WTC11 (cell line): ENCODE measurements at places on chromosomes 1 and 21. TPM values are rescaled to one million over a fixed set of nuclear protein-coding genes. Genes with fewer than 3 reads are reported as not detected.
A peak's percentile ranks its signal among the peaks of the same experiment; 100 is the strongest.

OR2G6 gene
- total RNA-seq: not detected in 3 replicates

GRCh38 chr1:62906428-62906886 is 122.5 kb downstream of the ATG4C start:
- DNase-seq: peak; percentile 29

DNA sequence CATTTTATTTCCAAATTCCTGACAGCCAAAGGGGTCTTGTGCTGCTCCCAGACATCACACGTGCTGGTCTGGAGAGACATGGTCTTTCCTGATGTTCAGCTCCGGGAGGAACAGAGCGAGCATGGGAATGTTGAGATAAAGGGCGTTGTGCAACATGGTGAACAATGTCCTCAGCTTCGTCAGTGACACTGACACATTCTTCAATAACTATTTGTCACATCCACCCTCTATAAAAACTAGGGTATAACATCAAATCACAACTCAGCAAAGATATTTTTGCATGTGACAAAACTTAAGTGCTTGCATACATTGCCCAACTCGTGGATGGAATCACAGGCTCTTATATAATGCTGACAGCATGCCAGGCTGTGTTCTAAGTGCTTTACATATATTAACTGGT is 42.4 kb upstream of the GRHL3 start:
- no peak for DNase-seq

GRCh38 chr1:241816008-241816407 is 32.0 kb upstream of the EXO1 start:
- DNase-seq: no peak

DNA sequence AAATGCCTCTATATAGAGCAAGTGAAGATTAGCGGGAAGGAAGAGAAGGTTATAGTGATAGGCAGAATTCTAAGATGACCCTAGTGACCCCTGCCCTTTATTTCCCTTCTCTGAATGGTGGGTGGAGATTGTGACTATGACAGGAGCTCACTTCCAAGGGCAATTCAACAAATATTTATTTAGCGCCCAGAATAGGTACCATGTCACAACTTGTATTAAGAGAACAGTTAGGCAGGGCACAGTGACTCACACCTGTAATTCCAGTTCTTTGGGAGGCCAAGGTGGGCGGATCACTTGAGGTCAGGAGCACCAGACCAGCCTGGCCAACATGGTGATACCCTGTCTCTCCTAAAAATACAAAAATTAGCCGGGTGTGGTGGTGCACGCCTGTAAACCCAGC is 236.0 kb upstream of the POGK start:
- DNase-seq: no peak

GRCh38 chr1:150876119-150876454 is 312 bp downstream of the ARNT start:
- DNase-seq: no peak

DNA sequence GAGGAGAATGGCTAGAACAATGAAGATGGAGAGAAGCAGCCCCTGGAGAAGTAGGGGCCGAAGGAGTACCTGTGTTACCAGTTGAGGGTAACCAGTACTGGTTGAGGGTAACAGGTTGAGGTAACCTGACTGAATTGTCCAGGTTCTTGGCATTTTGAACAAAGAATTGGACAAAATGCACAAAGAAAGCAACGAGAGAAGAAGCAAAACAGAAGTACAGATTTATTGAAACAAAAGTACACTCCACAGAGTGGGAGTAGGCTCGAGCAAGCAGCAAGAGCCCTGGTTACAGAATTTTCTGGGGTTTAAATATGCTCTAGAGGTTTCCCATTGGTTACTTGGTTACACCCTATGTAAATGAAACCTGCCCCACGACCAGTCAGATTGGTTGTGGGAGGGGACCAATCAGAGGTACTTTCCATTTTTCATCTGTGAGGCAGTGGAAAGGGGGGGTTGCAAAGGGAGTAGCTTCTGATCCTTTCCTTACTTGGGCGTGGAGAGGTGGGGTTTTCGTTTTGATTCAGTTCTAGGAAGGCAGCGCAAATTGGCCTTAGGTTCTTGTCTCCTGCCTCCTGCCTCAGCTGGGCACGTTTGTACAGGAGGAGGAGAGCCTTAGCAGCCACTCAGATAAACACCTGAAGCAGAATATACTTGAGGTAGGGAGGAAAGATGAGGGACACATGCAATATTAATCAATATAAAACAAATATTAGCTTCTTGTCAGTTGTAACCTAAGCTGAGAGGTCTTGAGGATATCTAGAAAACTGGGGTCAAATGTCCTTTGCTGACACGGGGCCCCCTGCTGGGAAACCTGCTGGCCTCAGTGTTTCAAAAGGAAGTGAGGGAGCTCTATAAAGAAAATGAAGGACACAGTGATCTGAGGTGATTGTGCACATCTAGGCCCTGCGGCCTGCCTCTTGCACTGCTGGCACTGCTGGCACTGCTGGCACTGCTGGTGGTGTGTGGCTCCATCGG is 14.3 kb upstream of the LSM10 start:
- DNase-seq: no peak

DNA sequence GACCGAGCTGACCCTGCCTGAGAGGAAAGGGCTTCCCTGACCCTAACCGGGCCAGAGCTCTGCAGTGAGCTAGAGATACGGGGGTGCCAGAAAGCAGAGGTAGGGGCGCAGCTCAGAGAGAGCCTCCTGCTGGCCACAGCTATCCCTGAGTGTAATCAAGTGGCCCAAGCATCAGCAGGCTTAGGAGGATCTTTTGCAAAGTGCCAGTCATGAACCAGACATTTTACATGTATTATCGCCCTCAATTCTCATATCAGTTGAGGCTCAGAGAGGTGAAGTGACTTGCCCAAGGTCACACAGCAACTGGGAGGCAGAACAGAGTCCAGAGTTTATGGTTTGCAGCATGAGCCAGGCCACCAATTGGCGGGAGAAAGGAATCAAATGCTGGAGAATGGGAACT is 7.0 kb upstream of the ID3 start:
- peak; percentile 59 for DNase-seq

THEM5 gene
- not detected in 3 replicates for total RNA-seq

DNA sequence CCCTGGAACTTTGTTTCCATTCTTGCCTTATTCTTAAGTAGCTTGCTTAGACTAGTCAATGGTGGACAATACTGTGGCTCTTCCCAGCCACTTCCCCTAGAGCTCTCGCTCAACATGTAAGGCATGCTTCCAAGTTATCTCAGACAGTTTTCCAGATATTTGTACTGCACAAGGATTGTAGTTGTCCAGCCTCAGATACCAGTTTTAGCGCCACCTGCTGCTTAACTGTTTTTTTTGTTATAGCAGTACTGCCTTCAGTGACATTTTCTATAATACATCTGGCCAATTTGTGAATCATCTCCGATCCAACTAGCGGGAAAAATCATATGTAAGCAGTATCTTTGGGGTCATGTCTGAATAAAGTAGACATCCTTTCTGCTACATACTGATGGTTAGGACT is 346.7 kb upstream of the ADGRL4 start:
- DNase-seq: no peak

KIF14 gene
- 20.0 to 24.4 TPM (median 20.7 TPM) in 3 replicates for total RNA-seq

- peak; percentile 59 for DNase-seq
Observed at GRCh38 chr1:905071-905749, 18.5 kb upstream of the SAMD11 start.

DNA sequence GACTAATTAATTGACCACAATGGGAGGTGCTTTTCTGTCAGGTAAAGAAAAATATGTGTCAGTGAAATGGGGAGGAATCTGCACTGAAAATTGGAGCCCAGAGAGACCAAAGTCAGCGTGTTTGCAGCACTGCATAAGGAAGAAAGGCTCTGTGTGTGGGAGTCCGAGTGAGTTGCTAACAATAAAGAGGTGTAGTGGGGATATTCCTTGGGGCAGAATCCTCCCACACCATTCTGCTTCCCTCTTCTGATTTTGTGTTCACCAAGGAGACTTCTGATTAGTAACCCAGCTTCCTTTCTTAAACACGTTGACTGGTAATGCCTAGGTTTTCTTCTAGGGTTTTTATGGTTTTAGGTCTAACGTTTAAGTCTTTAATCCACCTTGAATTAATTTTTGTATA is 240.5 kb downstream of the RPS6KC1 start:
- DNase-seq: no peak

DNA sequence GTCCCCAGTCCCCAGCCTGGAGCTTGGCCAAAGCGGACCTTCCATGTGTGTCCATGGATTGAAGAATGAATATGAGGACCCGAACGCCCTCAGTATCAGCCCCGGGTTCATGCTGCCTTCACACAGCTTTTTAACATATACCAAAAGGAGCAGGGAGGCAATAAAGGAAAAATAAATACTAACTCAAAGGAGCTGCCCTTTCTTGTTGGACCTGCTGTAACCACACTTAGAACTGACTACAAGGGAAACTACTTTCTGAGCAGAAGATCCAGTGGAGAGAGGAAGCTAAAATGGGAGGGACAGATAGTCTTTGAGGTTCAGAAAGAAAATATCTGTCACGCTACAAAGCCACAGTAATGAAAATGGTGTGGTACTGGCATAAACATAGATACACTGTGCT is 48.6 kb downstream of the CNN3 start:
- DNase-seq: no peak

AUNIP gene
- total RNA-seq: 14.2 to 16.1 TPM (median 15.1 TPM) in 3 replicates

DNA sequence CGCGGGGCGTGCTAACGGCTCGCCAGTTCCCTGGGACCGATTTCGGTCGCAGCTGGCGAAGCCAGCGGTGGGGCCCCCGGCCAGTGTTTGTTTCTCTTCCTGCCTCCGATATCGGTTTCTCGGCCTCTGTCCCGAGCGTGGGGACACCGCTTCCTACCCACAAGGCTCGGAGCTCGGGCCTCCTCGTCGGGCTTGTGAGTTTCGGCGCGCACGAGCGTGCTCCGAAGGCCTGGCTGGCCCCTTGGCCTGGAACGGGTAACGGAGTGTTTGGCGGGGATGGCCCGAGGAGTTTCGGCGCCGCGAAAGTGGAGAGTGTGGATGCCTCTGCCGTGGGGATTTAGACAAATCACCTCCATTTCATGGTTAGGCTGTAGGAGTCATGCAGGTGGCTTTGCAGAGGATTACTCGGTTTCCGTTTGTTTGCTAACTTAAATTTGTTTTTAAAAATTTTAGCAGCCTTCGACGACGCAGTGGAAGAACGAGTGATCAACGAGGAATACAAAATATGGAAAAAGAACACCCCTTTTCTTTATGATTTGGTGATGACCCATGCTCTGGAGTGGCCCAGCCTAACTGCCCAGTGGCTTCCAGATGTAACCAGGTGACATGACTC is 559 bp downstream of the RBBP4 start:
- DNase-seq: no peak

DNA sequence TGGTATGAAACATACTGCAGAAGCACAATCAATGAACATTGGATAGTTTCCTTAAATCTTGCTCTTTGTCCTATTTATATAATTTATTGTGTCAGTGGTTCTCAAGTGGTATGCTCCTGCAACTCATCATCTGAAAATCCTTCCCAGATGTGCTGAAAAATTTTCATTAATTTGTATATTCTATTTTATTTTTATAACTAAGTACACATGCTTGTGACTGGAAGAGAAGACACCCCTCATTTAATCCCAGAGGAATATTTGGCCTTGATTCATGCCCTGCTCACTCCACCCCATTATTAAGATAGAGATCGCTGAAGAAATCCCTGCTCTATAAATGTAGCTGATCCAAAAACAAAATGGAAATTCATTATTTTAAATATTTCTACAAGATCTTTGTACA is 870.5 kb upstream of the CXADR start:
- DNase-seq: no peak

GRCh38 chr21:45155910-45156309 is 81.5 kb downstream of the ADARB1 start:
- no peak for DNase-seq

- no peak for DNase-seq
Observed at GRCh38 chr1:210653771-210654170, 325.1 kb downstream of the HHAT start.

DNA sequence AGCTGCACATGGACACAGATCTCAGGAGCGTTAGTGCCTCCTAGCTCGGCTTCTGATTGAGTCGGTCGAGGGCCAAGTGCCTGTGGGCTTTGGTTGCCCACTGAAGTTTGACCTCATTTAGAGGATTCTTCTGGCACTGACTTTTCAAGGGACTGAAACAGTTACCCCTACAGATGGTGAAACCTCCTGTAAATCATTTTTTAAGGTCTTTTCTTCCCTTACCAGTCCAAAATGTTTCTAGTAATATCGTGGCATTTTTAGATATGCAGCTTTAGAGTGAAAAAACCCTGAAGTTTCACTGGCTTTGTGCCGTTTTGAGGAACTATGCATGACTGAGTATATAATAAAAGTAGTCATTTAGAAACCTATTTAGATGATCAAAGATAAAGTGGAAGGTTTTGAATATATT is 34.7 kb upstream of the L1TD1 start:
- no peak for DNase-seq

MCOLN2 gene
- 3.8 to 5.4 TPM (median 4.8 TPM) in 3 replicates for total RNA-seq

DNA sequence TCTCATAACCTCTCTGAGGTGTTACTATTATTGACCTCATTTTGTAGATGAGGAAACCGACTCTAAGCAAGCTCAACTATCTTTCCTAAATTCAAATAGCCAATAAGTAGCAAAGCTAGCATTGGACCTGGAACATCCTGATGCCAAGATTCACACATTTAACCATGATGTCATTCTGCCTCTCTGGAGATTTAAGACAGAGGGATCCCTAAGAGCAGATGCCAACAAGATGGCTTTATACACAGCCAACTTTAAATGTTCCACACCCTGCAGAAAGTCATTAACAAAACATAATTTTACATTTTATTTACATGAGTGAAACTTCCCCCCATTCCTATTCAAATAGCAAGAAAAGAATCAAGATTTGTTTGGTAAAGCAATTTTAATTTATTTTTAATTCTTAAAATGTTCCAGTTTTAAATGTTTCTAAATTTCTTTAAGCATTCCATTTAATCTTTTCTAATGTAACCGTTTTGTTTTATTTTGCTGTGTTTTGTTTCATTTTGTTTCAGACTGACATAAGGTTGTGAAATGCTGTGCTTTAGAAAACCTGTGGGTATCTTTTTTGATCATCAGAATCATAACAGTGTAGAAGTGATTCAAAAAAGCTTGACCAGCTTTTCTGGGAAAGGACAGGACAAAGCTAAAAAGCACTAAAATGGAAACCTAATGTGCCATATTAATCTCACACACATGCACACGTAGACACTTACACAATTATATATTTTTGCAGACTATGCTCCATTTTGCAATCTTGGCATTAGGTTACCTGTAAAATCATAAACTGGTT is 7.6 kb upstream of the VAV3 start:
- no peak for DNase-seq

GBP5 gene
- 0.17 to 0.25 TPM (median 0.23 TPM) in 3 replicates for total RNA-seq

ANKRD35 gene
- 2.7 to 3.2 TPM (median 2.9 TPM) in 3 replicates for total RNA-seq

DNA sequence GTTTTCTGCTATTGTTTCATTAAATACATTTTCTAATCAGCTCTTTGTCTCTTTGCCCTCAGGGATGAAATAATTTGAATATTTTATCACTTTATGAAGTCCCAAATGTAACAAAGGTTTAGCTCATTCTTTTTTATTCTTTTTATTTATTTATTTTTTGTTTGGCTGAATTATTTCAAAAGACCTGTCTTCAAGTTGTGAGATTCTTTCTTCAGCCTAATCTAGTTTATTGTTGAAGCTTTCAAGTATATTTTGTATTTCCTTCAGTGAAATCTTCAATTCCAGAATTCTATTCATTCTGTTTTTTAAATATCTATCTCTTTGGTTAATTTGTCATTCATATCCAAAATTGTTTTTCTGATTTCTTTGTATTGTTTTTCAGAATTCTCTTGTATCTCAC is 10.8 kb downstream of the LY9 start:
- no peak for DNase-seq

VANGL2 gene
- 68.0 to 69.7 TPM (median 68.6 TPM) in 3 replicates for total RNA-seq

GRCh38 chr1:243950166-243950565 is 100.1 kb upstream of the AKT3 start:
- no peak for DNase-seq
